Tibial nerve (tissue), 4 donors: ENCODE measurements at places on chromosomes 2 and 18. TPM values are rescaled to one million over a fixed set of nuclear protein-coding genes. Genes with fewer than 3 reads are reported as not detected.

DNA sequence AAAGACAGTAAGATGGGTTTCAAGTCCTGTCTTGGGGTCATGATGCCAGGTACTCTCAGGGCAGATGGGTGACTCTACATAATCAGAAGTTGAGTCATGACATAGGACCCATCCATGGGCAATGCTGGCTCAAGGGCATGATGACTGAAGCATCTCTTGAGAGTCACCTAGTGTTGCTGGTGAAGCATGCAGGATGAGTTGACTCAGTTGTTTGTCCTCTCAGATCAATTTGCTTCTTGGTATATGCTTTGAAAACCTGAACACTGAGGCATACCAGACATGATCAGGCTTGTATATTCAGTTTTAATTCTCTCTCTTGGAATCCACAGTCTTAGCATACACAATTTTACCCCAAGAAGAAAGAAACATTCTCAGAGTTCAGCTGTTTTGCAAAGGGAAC, 658.9 kb upstream of the NXPH2 start:
- DNase-seq: no peak

- no peak for DNase-seq
Observed at GRCh38 chr2:71932780-71933466, 214.7 kb downstream of the CYP26B1 start.

- DNase-seq: no peak
Observed at GRCh38 chr2:71486881-71487640, 33.7 kb downstream of the DYSF start.

- no peak for DNase-seq
Observed at GRCh38 chr2:153443106-153443505, 35.5 kb downstream of the RPRM start.

DNA sequence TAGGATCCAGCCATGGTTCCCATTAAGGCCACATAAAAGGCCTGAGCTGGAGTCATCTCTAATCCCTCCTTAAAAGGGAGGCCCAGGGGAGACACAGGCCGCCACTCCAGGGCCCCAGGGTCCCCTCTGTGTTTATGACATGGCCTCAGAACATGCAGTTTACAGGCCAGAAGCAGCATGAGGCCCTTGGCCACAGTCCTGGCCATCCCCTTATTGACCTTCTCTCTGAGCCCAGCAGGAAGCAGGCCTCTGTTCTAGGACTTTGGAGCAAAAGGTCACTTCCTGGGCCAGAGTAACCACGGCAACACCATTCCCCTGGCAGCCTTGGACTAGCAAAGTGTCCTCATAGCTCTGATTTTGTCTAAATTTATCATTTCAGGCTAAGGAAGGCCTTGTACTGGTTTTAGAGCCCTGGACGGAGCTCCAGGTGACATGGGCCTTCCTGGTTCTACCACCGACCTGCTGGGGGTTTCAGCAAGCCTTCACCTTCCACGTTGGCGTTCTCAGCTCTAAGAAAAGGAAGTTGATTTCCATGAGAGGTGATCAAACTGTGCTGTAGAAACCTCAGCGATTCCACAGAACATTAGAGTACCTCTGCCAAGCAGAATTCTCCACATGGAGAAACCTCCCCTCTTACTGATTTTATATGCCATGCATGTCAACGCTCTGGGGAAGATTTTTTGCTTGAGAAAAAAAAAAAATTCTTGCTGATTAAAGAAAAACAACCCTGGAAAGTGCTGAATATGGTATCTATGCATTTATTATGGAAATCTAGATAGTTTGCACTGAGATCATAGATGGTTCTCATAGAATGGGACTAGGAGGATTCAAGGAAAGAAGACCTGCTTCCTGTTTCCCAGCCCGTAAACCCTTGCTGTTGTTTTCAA, 53.7 kb downstream of the HS1BP3 start:
- peak; percentile 84 for DNase-seq

DNA sequence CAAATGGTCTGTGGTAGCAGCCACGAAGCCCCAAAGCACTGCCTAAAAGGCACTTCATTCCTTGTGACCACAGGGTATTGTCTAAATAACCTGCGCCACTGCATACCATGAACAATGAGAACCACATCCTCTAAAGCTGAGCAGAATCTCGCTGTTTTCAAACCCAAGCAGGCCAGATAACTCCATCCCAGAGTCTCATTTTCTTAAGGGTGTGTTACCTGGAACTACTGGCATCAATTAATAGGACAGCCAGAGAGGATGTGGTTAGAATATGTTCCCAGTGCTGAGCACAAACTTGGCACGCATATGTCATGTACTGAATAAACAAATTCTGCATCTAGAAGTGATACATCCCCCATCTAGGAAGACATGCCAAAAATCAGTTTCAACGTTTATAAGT, 13.0 kb downstream of the VPS4B start:
- no peak for DNase-seq

DNA sequence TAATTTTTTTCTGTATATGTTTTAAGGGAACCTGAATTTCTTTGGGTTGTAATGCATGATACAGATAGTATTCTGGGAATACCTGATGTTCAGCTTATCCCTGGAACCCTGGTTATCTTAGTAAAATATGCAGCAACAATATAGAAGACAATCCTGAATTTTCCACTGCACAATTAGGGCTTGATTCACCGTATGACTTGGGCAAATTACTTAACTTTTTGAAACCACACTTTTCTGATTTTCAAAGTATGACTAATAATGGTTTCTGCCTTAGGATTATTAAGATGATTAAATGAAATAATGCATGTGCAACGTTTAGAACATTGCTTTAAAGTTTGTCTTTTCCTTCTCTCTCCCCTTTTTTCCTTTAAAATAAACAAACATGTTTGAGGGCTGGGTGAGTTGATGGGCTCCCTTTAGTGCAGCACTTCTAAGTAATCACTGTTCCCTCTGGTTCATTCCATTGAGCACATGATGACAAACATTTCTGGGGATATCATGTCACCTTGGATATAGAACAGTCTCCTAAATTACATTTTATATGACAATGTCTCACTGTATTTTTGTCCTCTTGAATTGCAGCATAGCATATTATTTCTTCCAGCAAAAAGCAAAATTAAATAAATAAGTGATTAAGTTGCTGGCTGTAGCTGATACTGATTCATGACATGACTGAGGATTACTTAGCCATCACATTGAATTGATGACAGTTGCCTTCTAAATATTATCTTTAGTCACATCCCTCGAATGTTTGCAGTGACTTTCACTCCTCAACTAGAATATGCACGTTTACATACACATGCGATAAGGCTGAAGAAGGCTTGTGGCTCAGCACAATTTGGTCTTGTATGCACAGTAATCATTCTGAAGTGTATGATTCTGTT, 254.5 kb downstream of the NEDD4L start:
- DNase-seq: no peak

DNA sequence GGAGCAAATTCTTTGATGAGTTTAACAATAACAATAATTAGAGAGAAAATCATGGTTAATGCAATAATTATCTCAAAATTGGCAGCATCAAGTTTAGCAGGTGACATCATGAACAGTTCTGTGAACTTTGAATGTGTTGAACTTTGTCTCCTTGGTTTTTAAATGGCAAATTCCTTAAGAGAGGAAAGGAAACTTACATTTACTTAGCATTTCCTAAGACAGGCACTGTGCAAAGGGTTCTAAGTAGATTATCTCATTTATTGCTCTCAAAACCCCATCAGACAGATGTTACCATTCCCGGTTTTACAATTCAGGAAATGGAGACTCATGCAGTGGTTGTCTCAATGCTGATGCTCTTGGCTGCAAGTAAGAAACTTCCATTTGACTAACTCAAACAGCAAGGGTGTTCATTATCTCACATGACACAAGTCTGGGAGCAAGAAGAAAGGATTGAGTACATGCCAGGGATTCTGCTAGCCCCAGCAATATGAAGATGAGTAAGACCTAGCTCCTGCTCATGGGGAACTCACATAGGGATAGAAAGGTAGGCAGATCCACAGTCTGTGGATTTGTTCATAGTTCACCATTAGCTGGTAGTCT, 81.3 kb upstream of the ITGA6 start:
- DNase-seq: no peak

- no peak for DNase-seq
Observed at GRCh38 chr2:217085543-217085942, 225.7 kb upstream of the TNP1 start.

- DNase-seq: no peak
Observed at GRCh38 chr2:39684464-39684863, 18.7 kb downstream of the TMEM178A start.

DNA sequence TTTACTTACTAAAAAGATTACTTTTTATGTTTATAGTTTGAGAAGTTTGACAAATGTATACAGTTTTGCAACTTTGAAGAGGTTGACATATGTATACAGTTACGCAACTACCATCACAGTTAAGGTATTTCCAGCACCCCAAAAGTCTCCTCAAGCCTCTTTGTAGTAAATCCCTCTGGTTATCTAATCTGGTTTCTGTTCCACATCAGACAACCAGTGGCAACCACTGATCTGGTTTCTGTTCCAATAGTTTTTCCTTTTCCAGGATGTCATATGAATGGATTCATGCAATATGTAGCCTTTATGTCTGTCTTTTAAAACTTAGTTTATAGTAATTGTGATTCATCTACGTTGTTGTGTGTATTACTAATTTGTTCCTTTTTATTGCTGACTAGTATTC, 23.5 kb downstream of the IFIH1 start:
- no peak for DNase-seq

- no peak for DNase-seq
Observed at GRCh38 chr18:76174451-76174850, 320.6 kb downstream of the ZNF516 start.

DNA sequence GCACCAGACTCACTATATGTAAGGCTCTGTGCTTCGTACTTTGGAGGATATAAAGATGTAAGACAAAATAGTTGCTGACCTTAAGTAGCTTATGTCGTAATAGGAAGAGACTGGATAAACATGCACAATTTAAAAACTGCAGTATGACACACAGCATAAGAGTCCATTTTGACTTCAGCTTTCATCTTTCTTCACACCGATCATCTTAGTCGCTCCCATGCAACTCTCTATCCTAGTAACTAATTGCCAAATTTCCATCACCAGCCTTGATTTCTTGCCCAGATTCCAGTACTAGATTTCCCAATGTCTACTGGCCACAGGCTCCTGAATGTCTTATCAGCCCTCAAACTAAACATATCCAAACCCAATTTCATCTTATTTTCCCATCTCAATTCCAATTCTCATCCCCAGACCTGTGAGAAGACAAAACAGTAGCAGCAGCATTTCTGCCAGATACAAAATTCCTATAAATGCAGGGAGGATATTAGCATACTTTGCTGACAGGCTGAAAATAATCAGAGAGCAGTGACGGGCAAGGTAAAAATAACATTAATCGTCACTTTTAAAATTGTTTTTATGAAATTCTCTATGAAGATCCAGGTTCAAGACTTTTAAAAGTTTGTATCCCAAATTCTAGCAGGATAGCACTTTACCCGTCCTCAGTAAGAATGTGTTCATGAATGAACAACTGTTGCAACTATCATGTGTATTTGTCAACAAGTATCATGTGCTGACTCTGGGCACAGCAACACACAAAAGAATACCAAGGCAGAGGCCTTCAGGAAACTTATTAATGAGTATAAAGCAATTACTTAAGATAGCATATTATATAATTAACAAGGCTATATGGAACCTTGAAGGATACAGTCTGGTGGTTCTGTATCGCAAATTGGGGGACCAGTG, 42.2 kb downstream of the KIDINS220 start:
- DNase-seq: peak; percentile 41

- DNase-seq: no peak
Observed at GRCh38 chr2:61356261-61356957, 114.5 kb downstream of the USP34 start.

DNA sequence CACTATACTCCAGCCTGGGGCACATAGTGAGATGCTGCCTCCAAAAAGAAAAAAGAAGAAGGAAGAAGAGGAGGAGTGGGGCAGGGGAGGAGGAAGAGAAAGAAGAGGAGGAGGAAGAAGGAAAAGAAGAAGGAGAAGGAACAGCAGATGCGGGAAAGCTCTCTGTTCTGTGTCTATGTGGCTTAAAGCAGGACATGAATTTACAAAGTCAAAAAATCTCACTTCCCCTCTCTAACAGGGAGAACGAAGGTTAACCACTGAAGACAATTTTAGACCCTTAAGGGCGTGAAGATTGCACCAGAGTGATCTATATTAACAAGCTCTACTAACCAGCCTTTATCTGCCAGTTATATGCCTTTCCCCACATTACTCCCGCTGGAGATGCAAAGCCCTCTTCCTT, 258.9 kb downstream of the METTL4 start:
- no peak for DNase-seq

DNA sequence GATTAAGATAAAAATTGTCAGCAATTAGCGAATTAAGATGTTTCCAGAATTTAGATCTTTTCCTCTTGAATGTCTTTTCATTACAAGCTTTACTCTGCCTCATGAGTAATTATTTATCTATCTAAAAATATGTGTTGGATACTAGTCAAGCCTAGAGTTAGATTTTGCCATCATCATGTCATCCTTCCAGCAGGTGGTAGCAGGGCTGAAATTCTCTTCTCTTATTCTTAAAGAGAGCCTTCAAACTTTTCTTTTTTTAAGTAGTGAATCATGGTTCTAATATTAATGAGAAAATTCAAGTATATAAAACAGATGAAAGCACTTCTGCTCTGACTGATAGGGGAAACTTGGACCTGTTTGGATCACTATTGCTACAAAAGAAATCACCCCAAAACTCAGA, 240.7 kb upstream of the EPAS1 start:
- DNase-seq: no peak

The PLEKHH2 gene
- 48.2 TPM for total RNA-seq

The KCNS3 gene
- 9.6 TPM for total RNA-seq

The GKN2 gene
- not detected for total RNA-seq

The VPS4B gene
- 33.9 TPM for total RNA-seq

The RTP5 gene
- total RNA-seq: not detected
